ENCODE measurements at places on chromosomes 5 and 9.

GRCh38 chr5:100644185-100644584 is 109.0 kb downstream of the FAM174A start:
- DNase-seq = no peak

GRCh38 chr5:143205883-143206195 is 197.6 kb downstream of the NR3C1 start:
- DNase-seq = no peak

GRCh38 chr5:151107084-151107483 is 26.2 kb upstream of the TNIP1 start:
- no peak for DNase-seq

DNA sequence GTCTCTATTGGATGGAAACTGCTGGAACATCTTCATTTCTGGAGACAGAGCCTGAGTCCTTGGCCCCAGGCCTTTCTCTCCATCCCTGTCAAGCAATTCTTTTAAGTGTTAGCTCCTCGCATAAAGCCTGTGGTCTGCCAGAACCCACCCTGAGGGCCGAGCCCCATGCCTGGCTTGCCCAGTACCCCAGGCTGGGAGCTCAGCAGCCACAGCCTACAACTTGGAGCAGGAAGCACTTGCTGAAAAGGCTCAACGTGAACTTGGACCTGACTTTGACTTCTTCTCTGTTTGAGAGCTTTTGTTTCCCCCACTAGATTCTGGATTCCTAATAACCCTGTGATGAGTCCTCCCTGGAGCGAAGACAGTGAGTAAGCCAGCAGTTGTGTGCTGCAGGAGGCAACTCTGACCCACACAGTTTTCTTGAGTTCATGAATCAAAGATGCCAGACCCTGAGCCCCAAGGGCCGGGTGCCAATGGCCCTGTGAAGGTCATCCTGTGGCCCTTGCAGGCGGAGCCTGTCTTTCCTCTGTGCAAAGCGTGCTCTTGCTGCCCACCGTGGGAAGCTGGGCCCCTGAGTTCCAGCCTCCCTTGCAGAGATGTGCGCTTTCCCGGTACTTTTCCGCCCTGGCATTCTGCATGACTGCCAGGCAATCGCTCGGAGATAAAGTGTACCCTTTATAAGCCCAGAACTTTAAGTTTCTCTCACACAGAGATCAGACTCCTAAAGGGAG is 64.3 kb upstream of the RUFY1 start:
- DNase-seq = no peak

DNA sequence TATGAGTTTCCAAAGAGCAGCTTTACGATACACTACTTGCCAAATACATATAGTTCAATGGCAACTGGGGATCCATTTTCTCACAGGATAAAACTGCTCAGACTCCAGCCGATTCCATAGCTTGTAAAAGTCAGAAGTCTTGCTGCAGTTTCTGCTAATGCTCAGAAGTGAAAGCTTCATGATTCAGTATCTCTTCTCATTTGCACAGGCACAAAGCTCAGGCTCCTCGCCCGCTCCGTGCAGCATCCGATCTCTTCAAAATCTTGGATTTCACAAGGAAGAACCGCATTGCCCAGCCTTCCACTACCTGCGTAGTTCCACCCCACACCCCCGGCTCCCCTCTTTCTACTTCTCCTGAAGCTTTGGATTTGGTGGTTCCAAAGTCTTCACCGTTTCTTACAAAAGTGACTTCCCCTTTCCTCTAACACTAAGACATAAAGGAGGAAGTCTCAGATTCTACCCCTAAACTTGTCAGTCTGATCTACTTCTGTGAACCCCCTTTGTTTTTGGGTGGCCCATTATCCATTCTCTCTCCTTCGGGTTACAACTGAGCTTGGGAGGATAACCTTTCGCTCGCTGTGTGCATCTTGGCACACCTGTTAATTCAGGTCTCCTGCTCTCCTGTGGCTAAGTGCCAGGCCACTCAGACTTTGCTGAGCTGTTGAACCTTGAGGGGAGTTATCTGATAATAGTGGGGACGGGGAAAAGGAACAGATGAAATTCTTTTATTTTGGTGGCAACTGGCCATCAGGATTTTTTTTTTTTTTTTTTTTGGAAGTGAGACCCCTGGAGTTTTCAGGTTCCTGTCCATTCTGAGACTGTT is 194.1 kb downstream of the GNA14 start:
- DNase-seq = no peak

DNA sequence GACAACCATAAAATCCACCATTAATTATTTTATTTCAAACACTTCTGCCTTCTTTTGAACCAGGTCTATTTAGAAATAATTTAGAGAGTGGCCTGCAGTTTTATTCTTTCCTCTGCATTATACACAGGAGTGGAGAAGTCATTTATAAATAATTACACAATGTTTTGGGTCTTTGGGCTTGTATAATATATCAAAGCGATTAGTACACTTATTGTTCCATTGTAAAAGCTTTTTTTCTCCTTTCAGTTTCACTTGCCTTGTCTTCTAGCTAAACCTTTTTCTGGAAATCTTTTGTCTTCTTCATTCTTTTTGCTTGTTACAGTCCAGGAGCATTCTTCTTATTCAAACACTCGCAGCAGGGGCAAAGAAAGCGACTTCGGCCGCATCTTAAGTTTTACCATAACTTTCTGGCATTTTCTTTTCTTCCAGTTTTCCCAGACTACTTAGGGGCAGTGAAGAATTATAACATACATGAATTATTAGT is 7.3 kb upstream of the NEUROG1 start:
- DNase-seq = no peak

All from fibroblast of skin of back (primary cell).